ENCODE measurements at places on chromosomes 12 and 14.
A peak's percentile ranks its signal among the peaks of the same experiment; 100 is the strongest.

- no peak for DNase-seq
Observed at GRCh38 chr12:93243382-93243688, 134.4 kb upstream of the NUDT4 start.

GRCh38 chr14:22561661-22562579, 27.1 kb downstream of the DAD1 start:
- DNase-seq: no peak

DNA sequence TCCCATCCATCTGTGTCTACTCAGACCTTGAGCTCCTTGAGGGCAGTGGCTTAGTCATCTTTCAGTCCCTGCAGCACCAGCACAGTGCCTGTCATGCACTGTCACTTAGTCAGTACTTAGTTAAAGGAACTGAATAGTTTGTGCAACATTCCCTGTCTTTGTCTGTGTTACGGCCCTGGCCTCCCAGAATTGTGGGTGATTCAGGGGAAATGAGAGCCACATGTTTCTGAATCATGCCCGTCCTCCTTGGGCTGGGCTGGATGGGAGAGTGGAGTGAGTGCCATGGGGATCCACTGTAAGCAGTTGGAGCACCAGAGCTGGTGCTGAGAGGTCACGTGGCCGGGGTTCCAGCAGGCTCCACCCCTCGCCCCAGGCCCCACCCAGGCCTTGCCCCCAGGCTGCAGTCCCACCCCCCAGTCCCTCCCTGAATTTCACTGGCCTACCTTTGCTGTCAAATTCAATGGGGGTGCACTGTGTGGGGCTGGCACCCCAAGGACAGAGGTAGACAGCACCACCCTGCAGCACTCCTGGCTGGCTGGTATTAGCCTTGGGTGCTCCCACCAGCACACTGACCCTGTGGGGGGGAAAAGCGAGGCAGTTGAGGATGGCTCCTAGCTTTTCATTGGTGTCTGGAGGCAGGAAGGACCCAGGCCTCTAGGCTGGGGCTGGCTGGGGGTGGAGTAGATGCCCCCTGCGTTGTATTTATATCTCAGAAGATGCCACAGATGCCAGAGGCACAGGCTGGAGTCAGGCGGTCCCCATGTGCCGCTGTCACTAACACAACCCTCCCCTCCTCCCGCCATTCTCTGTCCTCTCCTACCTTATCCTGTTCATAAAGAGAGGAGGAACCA, 7.5 kb downstream of the ITGA5 start:
- peak; percentile 87 for DNase-seq

GRCh38 chr14:24092505-24093206, 1.5 kb upstream of the PCK2 start:
- DNase-seq: no peak

GRCh38 chr12:56188778-56189098, 545 bp downstream of the SMARCC2 start:
- DNase-seq: no peak

- DNase-seq: no peak
Observed at GRCh38 chr14:92728759-92729364, 19.6 kb downstream of the LGMN start.

GRCh38 chr12:108856428-108857157, 790 bp downstream of the SSH1 start:
- no peak for DNase-seq

GRCh38 chr12:92272061-92272964, 126.7 kb upstream of the BTG1 start:
- DNase-seq: no peak

DNA sequence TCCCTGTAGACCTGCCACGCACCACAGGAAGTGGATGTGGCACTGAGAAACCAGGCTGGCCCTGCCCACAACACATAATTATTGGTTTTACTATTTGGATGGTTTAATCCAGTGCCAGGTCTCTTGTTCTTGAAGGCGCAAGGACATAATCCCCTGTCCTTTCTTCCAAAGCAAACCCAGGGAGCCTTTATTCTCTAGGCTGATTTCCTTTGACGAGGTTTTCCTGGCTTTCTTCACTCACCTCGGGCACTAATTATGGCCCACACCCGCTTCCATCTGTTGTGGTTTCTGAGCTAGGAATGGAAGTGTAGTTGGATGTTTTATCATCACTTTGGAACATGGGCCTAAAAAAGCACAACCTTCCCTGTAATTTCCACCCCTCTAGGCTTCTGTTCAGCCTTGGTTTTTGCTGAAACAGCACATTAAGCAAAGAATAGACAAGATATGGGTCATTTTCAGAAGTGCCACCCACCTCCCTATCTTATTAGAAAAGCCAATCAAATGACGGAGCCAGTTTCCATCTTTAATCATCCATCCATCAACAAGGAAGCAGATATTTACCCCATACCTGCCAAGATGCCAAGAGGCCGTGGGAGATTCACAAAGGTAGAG, 73.9 kb downstream of the PPP1R36 start:
- DNase-seq: no peak

DNA sequence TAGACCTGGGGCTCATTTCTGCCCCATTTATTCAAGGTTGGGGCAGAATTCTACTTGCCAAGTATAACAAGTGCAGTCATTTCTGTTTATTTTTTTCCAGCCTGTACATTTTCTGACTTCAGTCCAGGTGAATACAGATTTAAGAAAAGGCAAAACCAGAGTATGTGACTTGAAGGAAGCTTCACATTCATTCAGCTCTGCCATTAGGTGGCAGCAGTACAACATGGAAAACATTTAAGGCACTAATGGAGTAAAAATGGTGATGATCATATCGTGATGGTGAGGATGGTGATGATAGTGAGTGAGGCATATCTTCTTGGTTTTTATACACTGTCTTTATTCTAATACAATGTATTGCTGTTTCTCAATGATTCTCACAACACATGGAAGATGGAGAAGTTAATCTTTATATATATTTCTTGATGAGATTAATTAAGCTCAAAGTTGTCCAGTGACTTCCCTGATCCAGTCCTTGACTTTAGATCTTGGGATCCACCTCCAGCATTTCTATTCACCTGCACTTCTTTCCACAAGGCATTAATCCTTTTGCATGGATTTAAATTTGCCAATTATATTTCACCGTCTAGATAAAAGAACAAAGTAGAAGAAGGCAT, 176.7 kb upstream of the SEL1L start:
- no peak for DNase-seq

- DNase-seq: no peak
Observed at GRCh38 chr14:103625356-103626095, 3.5 kb upstream of the KLC1 start.

- no peak for DNase-seq
Observed at GRCh38 chr12:93273834-93274564, 103.7 kb upstream of the NUDT4 start.

DNA sequence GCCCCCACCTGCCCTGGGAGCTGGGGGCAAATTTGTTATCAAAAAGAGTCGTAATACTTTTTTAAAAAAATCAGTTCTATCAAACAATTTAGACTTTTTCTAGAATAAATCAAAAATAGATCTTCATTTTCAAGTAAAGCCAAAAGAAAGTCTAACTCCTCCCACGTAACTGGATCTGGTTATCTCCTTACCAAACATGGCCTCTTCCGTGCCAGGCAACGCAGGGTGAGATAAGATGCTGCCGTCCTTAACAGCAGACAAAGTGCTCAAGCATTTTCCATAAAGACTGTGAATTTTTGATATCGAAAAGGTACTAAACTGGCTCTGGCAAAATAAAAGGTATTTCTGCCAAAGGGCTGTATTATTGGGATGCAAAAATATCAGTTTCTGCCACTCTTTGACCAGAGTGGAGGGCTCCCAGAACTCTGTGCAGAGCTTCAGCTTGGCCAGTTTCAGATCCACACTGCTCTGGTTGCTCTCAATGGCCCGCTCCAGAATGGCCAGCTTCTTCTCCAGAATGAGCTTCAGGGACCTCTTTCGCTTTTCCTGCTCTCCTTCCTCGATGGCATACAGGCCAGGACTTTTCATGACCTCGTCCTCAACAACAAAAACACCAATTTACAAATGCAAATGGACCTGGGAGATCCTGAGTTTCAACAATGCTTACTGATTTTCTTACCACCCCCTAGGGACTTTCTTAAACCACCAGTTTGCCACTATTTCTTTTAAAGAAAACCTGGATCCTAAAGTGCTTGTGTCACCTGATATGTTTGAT, 29.0 kb downstream of the NRDE2 start:
- no peak for DNase-seq

DNA sequence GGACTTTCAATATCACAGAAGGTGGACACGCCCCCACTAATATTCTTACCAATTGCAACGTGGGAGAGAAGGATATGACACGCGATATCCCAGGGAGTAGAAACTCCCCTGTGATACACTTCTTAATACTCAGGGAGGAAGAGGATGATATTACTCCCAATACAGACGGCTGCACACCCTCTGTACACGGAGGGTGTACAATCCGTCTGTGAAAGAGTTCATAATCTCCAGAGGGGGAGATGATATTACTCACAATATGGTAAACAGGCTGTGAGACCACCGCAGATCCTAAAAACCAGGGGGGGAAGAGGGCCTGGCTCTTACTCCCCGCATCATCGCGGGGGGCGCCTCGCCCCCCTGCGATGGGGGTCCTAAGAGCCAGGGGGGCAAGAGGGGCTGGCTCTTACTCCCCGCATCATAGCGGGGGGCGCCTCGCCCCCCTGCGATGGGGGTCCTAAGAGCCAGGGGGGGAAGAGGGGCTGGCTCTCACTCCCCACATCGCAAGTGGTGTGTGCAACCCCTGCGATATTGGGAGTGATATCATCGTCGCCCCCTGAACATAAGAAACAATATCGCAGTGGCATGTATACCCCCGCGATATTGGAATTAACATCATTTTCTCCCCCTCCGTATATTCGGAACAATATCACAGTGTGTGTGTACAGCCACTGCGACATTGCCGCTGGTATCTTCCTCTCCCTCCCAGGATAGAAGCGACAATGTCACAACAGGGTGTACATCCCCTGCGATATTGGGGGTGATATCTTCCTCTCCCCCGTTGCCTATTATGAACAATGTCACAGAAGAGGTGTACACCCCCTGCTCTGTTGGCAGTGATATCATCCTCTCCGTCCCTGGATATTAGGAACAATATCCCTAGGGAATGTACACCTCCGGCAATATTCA, 8.9 kb upstream of the CLEC6A start:
- no peak for DNase-seq

DNA sequence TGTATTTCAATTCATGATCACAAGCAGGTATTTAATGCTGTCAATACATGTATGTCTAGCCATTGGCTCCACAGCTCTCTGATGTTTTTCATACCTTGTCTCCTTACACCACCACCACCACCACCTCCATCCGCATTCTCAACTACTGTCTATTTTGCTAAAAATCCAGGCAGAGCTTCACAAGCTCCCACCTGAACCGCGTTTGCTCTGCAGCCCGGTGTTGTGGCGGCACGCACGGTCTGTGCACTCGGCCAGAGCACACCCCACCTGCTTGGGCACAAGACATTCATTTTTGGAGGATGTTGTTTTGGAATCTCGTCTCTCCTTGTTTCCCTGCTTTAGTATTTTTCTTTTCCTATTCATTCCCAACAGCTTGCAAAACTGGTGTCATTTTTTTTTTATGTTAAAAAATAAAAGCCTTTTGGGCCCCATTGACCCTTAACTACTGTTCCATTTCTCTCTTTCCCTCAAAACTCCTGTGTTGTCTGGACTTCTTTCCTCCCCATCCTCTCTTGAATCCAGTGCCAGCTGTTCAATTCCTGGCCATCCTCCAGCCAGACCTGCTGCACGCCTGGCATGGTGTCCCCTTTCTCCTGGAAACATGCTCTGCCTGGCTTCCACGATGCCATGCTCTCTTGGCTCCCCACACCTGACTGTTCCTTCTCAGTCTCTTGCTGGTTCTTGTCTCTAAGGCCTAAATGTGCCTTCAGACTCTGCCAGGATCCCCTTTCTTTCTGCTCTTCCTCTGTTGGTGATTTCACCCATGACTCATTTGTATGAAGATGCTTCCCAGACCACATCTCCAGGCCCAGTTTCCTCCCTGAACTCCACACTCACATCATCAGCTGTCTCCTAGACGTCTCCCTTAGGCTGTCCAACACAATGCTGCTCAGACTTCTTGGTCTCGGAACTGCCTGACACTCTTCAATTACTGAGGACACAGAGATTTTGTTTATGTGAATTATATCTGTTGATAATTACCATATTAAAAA, 37.9 kb downstream of the PIWIL1 start:
- no peak for DNase-seq

GRCh38 chr12:114355389-114356088, 50.4 kb downstream of the TBX5 start:
- no peak for DNase-seq

DNA sequence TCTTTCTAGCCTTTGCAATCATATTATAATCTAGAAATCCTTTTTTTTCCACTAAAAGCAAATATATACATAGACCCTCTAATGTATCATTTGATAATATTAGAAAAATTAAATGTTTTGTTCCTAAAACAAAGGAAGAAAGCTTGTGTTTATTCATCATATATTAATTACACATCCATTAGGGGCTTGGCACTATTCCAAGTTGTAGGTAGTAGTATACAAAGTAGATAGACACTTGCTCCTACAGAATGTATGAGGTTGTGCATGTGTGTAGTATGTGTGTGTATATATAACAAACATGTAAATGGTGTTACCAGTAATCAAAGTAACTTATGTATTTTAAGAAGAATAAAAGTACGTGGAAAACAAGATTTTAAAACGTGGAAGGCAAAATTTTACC, 15.0 kb upstream of the KCNMB4 start:
- DNase-seq: no peak

GRCh38 chr12:121795034-121795968, 1.8 kb upstream of the RHOF start:
- no peak for DNase-seq

DNA sequence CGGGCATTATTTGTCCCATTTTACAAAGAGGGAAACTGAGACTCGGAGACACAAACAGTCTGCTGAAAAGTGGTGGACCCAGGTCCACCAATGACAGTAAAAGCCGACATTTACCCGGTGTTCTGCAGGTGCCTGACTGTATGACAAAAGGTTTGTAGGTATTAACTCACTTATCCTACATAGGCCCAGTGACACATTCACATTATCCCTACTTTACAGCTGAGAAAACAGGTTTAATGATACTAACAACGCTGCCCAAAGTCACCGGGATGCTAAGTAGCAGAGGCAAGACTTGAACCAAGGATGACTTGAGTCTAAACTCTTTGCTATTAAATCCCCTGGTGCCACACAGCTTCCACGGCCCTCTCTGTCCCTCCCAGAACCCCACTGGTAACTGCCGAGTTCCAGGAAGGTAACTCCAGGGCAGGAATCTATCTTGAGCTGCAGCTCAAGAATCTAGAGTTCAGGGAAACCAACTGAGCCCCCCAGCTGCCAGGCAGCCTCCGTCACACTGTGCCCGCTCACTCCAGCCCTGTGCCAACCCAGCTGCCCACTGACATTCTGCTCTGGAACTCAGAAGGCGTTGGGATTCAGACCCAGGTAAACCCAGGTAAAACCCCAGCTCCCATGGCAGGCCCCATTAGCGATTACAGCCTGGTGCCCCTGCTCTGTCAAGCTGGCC, 33.7 kb downstream of the SYNE3 start:
- no peak for DNase-seq

DNA sequence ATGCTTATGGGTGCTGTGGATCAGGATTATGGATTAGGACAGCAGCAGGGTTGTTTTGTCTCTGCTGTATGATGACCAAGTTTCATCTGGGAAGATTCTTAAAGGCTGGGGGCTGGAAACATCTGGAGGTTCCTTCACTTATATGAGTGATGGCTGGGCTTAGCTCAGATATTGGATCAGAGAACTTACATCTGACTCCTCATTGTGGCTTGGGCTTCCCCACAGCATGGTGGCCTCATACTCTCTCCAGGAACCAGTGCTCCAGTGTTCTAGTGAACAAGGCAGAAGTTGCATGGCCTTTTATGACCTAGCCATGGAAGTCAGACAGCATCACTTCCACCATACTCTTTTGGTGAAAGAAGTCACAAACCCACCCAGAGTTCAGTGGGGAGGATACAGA, 336.1 kb upstream of the TBX3 start:
- no peak for DNase-seq
